ENCODE measurements at places on chromosomes 4 and X.

DNA sequence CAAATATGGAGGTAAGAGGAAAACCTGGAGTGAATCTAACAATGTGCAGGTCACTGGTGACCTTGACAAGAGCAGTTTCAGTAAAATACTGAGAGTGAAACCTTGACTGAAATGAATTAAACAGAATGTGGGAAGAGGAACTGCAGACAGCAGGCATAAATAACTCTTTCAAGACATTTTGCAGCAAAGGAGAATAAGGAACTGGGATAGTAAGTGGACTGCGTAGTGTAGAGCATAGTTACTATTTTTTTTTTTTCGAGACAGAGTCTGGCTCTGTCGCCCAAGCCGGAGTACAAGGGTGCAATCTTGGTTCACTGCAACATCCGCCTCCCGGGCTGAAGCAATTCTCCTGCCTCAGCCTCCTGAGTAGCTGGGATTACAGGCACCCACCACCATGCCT lies 24.0 kb downstream of the RBMX start:
- no peak for DNase-seq

DNA sequence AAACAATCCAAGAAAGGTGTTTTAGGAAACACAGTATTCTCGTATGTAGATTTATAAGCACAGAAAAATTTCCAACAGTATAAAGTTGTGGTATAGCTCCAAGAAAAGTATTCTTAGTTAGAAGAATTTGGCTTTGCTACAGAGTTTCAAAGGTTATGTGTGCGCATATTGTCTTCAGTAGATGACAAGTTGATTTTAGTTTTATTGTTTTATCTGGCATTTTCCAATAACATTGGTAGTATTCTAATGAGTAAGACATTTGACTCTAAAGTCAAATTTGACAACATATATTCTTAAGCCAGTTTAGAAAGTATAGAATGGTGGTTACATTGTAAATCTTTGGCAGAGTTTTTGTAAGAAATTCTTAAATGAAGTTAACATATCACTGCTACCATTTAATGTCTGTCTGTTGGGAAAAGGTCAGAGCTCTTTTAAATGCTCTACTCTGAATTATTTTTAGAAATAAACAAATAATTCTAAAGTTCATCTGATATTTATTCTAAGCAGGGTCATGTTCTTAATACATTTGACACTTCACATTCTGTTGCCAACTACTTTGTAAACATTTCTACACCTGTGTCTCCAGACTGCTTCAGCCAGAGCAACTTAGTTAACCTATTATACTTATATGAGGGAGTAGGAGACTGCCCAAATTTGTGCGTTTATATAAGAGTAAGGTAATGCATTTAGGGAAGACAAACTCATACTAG lies 30.0 kb downstream of the CLCN3 start:
- DNase-seq: no peak

DNA sequence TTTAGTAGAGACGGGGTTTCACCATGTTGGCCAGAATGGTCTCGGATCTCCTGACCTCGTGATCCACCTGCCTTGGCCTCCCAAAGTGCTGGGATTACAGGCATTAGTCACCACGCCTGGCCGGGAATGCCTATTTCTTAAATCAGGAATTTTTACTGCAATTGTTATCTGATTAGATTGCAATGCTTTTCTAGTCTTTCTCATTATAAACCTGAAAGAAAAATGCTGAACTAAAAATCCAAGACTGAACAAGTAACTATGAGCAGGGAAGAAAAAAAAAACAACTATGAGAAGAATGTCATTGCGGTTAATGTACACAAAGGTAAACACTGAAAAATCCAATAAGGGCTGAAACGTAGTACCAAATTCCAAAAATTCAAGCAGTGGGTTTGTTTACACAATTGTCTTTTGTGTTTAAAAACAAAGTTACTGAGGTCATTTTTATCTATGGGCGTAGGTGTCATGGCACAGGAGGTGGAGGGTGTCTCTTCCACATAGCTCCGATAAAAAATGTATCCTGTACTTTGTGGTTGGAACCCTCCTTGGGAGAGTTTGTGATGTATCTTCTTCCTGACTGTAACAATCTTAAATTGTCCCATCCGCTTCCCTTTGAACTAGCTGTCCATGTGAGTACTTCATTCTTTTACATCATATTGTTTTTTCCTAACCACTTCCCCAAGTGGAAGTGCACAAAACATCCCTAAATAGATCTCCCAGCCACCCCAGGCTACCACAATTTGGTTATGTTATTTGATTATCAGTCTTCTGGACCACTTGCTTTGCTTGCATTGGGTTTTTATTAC lies 11.1 kb upstream of the TMEM156 start:
- DNase-seq: no peak

DNA sequence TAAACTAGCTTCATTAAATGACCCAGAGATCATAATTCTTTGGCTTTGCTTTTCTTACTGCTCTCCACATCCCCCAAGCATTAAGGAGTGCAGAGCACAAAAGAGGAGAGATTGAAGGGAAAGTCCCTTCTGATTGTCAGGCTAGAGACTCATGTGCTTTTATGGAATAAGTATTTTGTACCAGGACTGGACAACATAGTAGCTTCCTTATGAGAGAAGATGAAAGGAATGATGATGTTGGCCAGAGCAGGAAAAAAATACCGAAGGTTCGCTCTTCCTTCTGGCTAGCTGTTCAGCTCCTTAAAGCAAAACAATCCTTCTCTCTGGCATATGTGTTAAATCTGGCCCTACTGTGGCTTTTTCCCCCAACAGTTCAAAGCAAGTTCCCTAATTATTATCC lies 53.1 kb downstream of the HOPX start:
- no peak for DNase-seq

GRCh38 chr4:94409962-94410361 lies 41.8 kb upstream of the PDLIM5 start:
- DNase-seq: no peak

DNA sequence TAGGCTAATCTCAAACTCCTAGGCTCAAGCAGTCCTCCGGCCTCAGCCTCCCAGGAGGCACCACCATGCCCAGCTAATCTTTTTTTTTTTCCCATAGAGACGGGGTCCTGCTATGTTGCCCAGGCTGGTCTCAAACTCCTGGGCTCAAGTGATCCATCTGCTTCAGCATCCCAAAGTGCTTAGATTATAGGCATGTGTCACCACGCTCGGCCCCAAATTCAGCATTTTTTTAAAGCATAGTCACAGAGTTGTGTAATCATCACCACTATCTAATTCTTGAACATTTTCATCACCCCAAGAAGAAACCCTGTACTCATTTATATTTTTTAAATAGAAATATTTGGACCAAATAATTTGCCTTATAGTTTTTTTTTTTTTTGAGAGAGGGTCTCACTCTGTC lies 10.3 kb downstream of the CENPI start:
- peak; percentile 41 for DNase-seq

GRCh38 chr4:154719087-154719486 lies 24.7 kb upstream of the LRAT start:
- DNase-seq: no peak

DNA sequence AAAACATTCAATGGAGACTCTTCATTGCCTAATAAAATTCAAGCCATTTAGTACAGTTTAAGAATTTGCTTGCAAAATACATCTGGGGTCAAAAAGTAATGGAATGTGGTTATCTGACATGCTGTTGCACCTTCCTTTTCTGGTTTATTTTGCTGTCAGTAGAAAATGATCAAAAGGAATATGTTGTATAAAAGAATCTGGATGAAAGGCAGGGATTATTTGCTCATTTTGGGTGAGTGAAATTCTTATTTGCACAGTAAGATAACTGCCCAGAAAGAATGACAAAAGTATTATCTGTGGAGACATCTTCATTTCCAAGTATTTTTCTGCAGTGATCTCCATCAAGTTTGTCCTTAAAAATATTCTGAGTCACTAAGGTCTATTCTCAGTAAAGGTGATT lies 30.4 kb downstream of the BOD1L1 start:
- no peak for DNase-seq

DNA sequence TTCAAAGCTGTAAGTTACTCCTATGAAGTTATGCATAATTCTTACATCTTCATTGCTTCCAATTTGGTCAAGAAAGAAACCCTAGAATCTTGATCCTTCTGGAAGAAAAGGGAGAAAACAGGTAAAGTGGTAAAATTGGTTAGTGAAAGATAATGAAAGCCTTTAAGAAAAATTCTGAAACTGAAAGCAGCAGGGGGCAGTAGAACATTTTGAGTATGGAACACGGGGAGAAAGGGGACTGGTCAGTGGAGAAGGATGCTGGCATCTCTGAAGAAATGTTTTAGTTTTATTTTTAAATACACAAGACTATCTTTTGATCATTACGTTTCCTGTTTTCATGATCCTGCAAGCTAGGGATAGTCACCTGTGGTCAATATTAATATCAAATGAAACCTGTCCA lies 54.3 kb downstream of the SLIT2 start:
- no peak for DNase-seq

- no peak for DNase-seq
Measured at GRCh38 chrX:21590012-21590776, 67.9 kb downstream of the KLHL34 start.

GRCh38 chr4:82745173-82745842 lies 53.3 kb downstream of the SCD5 start:
- no peak for DNase-seq

DNA sequence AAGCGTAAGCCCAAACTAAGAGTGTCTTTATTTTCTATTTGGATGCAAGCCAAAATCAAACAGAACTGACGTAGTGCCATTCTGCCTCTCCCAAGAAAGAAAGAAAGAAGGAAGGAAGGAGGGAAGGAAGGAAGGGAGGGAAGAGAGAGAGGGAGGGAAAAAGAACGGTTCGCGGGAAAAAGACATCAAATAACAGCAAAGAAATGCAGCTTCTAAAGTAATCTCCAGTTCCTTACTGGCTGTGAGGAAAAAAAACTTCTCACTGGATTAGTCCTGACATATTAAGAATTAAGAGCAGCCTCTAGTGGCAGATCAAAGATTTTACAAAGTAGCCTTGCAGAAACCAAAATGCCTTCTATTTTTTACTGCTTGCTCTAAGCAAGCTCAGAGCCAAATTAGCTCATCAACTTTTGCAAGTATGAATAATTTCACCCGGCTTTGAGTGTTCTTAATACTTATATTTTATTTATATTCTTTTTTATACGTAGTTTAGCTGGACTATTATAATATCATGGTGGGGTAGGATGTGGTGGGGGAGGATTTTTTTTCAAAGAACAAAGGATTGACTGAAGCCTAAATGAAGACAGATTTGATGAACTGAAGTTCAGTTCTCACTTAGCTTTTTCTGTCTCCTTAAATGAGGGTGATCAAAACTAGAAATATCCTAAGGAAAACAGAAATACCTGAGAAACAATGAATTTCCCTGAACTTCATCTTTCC lies 36.6 kb downstream of the PITX2 start:
- peak; percentile 26 for DNase-seq

DNA sequence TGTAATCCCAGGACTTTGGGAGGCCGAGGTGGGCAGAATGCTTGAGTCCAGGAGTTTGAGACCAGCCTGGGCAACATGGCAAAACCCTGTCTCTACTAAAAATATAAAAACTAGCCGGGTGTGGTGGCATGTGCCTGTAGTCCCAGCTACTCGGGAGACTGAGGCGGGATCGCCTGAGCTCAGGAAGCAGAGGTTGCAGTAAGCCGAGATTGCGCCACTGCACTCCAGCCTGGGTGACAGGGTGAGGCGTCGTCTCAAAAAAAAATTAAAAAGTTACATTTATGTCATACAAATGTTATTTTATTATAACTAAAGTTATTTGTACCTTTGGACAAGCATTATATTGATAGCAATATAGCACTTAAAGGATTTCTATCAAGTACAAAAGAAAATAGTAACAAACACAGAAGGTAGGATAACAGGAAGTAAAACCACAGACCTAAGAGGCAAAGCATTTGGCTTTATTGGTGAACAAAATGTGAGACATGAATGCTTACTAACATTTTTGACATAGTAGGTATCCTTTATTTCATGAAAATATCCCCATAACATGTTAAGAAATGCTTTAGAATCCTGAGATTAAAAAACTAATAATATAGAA lies 51.5 kb downstream of the TMEM165 start:
- DNase-seq: no peak

DNA sequence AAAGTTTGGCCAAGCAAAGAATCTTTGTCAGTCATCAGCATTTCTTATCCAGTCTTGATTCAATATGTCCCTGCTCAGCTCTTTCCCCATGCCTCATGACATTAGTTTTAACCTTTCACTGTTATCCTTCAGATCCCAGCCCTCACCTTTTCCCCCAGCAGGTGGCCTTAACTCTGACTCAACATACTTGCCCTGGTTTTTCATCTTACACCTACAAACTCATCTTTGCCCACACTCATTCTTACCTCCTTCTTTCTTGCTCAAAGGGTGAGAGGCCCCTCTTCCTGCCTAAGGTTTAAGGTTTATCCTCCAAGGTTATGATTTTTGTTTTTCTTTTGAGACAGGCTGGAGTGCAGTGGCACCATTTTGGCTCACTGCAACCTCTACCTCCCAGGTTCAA lies 10.6 kb upstream of the ANXA5 start:
- DNase-seq: no peak

- no peak for DNase-seq
Measured at GRCh38 chr4:76723373-76723772, 174.6 kb downstream of the SOWAHB start.

DNA sequence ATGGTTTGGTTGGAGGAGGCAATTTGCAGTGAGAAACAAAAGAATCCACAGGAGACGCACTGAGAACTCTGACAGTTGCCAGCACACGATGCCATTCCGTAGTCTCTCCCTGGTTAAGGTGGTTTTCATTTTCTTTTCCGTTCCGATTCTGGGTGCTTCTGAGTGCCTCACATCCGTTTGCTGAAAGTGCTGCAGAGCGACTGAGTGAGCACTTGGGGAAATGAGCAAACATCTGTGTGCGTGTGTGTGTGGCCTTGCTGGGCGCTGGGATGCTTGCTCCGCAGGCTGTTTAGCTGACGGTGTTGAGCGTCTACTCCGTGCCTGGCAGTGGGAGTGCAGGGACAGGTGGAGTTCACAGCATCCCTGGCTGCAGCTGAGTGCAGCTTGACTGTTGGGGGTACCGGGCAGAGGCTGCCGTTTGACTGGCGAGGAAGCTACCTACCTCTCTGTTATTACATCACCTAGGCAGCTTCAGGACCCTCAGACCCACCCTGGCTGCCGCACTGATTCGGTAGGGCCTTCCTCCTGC lies 49.3 kb downstream of the SORCS2 start:
- no peak for DNase-seq

DNA sequence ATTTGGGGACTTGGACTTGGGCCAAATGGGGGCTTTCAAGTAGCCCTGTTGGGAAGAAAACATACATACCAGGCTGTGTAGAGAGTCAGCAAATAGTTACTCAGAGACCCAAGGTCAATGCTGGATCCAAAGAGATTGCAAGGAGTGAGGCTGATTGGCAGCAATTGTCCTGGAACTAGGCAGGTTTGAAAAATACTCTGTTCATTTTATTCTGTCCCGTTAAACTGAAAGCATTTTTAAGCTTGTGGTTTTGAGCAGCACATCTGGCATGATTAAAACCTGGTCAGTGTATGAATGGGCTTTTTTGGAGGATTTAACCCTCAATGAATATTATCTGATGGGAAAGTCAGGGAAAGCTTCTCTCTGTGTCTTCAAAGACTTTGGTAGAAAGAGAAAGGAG lies 294.3 kb upstream of the BOD1L1 start:
- DNase-seq: no peak

GRCh38 chr4:71004281-71004851 lies 10.9 kb downstream of the DCK start:
- no peak for DNase-seq

- DNase-seq: no peak
Measured at GRCh38 chrX:65596270-65597034, 61.9 kb upstream of the LAS1L start.

- DNase-seq: no peak
Measured at GRCh38 chrX:109266034-109266433, 215.9 kb downstream of the GUCY2F start.

GRCh38 chr4:71441186-71442169 lies 102.7 kb downstream of the SLC4A4 start:
- DNase-seq: no peak

- DNase-seq: peak; percentile 28
Measured at GRCh38 chr4:40325406-40326019, 9.6 kb upstream of the CHRNA9 start.
